ENCODE measurements at places on chromosomes 16 and 17.
A peak's percentile ranks its signal among the peaks of the same experiment; 100 is the strongest.

- no peak for DNase-seq
Observed at GRCh38 chr17:57577751-57578607, 167.1 kb downstream of the CCDC182 start.

- no peak for DNase-seq
Observed at GRCh38 chr17:1275962-1276736, 3.3 kb upstream of the TRARG1 start.

GRCh38 chr16:68086336-68086841 is 1.2 kb downstream of the NFATC3 start:
- no peak for DNase-seq

DNA sequence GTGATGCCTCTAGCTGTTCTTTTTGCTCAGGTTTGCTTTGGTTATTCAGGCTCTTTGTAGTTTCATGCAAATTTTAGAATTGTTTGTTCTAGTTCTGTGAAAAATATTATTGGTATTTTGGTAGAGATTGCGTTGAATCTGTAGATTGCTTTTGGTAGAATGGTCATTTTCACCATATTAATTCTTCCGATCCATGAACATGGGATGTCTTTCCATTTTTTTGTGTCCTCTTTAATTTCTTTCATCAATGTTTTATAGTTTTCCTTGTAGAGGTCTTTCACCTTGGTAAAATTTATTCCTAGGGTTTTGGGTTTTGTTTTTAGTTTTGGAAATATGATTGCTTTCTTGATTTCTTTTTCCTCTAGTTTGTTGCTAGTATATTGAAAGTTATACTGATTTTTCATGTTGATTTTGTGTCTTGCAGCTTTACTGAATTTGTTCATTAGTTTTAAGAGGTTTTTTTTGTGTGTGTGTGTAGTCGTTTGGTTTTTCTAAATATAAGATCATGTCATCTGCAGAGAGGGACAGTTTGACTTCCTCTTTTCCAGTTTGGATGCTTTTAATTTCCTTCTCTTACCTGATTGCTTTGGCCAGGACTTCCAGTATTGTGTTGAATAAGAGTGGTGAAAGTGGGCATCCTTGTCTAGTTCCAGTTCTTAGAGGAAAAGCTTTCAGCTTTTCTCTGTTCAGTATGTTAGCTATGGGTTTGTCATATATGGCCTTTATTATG is 42.4 kb downstream of the NSRP1 start:
- DNase-seq = no peak

DNA sequence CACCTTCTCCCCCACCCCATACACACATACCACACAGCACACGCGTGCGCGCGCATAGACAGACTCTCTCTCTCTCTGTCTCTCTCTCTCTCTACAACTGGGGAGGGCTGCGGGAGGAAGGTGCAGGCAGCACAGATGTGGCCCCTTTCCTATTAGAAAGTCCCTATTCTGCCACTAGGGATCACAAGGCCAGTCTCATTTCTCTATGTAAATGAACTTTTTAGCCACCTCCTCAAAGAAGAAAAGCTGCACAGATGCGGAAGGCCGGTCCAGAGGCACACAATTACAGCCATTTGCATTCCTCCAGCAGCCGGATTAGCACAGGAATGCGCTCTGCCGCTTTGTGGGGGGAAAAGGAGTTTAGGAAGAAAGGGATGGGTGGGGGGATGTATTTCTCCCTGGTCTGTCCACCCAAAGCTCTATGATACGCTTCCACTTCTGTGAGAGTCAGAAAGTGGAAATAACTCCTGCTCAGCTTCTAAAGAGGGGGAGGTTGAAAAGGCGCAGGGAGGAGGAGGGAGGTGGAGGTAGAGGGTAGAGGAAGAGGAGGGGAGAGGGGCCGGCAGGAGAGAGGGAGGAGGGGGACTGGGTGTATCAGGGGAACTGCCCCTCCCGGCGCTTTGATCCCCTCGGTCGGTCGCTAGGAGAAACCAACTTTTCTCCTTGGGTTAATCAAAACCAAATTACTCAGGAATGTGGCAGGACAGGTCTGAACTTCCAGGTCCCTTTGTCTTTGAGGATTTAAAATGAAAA is 11.7 kb downstream of the ZFHX3 start:
- DNase-seq = no peak

DNA sequence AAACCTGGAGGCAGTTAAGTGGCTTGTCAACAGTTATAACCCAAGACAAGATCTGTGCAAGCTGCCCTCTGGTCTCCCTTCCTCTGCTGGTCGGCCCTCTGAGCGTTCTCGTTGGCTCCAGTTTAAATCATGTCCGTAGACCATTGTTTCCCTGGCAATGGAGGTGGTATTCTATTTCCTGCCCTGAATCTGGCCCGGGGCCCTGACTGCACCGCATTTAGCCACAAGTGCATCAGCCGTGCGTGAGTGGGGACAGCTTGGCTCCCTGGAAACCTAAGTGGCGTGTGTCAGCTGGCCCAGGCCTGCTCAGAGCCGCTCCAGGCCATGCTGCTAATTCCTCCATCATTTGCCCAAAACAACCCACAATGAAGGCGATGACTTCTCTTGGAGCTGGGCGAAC is 15.0 kb upstream of the MYLK3 start:
- DNase-seq = no peak

DNA sequence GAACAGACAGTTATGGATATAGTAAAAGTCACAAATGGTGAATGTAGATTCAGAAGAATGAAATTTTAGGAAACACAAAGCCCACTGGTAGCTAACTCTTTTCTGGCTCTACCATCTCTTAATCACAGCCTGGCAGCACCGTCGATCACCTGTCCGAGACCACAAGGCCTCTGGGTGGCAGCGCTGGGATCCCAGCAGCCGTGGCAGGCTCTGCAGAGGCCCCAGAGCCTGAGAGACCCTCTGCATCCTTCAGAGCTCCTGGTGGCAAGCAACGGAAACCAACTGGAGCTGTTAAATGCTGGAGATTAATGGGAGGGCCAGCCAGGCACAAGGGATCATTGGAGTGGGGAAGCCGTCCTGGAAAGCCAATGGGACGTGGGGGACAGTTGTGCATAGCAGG is 26.3 kb downstream of the LAT start:
- no peak for DNase-seq

DNA sequence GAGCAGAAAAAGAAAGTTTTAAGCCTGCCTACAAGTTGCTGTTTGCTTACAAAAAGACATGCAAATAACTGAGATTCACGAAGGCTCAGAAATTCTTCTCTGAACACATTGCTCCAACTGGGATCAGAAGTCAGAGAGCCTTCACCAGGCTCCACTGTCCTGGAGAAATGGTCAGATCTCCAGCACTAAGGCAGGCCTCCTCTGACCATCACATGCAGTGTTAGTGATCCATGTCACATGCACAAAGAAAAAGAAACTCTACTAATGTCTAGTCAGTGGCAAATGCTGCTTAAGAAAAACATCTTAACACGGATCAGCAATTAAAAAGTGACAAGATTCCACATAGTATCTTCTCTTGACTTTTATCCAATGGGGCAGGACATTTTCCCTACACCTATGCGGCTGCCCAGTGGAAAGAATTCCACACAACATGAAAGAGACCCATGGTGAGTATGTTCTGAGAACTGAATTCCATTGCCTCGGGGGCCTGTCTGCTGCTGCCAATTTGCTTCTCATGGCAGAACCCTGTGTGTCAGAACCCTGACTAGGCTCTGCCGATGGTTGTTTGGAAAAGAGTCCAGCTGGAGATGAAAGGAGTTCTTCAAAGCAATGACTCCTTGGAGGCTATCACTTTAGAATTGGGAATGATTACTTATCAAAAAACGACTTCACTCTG is 96.6 kb downstream of the HIC1 start:
- DNase-seq = no peak

DNA sequence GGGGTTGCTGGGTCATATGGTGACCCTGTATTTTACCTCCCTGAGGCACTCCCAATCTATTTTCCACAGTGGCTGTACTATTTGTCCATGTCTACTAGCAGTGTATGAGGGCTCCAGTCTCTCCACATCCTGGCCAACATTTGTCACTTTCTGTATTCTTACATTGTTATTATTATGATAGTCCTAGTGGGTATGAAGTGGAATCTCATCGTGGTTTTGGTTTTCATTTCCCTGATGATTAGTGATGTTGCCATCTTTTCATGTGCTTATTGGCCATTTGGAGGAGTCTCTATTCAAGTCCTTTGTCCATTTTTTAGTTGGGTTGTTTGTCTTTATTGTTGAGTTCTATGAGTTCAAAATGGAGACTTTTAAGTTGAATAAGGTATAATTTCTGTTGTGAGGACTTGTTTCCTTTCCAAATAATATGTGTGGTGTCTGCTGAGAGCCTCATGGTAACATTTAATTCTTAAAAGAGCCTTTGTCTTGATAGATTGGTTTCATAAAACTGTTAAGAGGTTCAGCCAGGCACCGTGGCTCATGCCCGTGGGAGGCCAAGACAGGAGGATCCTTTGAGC is 108.2 kb downstream of the RPTOR start:
- DNase-seq = no peak

DNA sequence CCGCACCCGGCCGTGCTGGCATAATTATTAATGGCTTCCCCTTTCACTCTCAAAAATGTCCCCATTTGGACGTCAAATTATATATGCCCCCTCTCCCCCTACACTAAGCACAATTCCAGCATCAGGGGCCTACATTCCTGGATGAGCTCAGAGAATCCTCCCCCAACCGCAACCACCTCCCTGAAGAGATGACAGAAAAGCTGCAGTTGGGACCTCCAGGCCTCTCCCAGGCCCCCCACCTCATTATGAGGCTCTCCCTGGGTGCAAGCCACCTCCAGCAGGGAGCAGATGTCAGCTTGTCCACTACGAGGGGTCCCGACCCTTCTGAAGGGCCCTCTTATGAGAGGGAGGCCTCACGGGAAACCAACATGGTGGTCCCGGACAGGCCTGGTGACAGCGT is 18.5 kb upstream of the NCBP3 start:
- no peak for DNase-seq

DNA sequence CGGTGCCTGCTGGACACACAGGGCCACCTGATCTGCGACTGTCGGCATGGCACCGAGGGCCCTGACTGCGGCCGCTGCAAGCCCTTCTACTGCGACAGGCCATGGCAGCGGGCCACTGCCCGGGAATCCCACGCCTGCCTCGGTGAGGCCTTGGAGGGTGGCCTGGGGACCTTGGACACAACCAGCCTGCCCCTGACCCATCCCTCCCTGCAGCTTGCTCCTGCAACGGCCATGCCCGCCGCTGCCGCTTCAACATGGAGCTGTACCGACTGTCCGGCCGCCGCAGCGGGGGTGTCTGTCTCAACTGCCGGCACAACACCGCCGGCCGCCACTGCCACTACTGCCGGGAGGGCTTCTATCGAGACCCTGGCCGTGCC is 1.4 kb downstream of the NTN3 start:
- no peak for DNase-seq

DNA sequence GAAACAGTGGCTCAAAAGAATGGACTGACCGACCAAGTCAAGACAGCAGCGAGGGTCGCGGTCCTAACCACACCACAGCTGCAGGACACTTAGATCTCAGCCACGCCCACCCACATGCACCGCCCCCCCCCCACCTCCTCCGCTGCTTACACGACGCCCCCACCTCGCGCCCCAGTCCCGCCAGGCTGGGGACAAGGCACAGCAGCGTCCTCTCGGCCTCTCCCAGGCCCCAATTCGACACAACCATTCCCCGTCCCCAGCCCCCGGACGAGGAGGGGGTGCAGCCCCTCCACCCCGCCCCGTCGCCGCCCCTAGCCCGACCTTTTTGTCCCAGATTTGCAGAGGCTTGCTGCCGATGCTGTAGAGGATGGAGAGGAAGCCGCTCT is 477 bp downstream of the CFAP20 start:
- no peak for DNase-seq

DNA sequence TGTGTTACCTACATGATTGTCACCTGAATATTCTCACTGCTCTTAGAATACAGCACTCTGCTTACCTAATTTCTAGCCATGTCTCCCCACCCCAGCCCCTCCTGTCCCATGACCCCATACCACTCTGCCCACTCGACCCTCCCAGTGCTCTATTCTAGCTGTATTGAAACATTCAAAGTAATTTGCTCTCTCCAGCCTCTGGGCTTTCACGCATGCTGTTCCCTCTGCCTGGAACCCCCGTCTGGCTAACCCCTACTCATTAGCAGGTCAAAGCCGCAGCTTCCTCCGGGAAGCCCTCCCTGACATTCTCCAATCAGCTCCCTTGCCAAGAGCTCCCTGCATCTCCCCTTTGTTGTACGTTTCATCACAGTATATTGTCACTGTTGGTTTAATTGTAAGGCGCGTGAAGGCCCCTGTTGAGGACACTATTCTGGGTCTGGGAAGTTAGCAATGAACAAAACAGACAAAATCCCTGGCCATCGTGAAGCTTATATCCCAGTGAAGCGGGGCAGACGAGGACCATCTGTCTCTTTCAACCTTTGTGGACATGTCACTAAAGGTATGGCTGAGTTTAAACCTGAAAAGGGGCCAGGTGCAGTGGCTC is 72.3 kb upstream of the LHX1 start:
- no peak for DNase-seq

- DNase-seq = no peak
Observed at GRCh38 chr17:40311575-40311974, 2.6 kb downstream of the RARA start.

DNA sequence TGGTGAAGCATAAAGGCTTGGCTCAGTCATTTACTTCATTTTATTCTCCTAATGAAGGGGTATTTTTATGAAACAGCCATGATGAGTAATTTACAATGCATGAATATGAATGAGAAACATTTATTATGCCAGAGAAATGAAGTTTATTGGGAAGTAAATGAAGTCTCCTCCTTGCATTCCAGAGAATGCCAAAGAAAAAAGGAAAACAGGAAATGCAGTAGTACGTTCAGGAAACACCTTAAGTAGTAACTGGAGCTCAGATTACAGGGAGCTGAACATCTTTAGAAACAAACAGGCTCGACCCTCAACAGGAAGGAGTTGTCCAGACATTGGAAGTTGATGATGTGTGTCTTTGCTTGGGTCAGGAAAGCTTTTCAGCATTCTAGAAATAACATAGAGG is 4.6 kb downstream of the KRT34 start:
- DNase-seq = no peak

DNA sequence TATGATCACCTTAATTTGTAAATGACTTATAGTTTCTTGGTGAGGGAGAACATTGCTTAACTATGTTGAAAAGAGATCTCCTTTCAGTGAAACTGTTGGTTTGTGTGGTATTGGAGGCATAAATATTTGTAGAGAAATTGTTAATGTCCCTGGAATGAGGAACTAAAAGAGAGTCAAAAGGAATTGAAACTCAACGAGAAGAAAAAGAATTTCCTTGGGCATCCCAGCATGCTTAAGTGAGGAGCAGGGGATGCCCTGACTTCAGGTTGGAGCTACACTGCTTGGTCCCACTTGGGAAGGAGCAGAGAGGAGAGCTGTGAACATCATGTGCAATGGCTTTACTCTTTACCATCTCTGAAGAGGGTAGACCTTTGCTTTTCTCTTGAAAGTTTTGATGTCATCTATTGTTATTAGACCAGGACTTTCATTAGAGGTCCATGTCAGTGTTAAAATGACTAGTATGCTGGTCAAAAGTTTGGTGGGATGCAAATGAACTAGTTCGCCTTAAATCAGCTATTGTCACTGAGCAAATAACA is 21.7 kb downstream of the KRT23 start:
- DNase-seq = peak; percentile 40

GRCh38 chr16:20826039-20826566 is 19.8 kb downstream of the REXO5 start:
- no peak for DNase-seq

Data from fibroblast of skin of left quadriceps (primary cell).